SW 1271 (cell line): ENCODE measurements at places on chromosomes 6 and 20.

- no peak for DNase-seq
Observed at GRCh38 chr6:111207141-111207858, 120.0 kb downstream of the SLC16A10 start.

GRCh38 chr6:161137320-161137719, 136.5 kb downstream of the AGPAT4 start:
- DNase-seq: no peak

GRCh38 chr6:5230081-5230480, 30.7 kb downstream of the LYRM4 start:
- DNase-seq: no peak

DNA sequence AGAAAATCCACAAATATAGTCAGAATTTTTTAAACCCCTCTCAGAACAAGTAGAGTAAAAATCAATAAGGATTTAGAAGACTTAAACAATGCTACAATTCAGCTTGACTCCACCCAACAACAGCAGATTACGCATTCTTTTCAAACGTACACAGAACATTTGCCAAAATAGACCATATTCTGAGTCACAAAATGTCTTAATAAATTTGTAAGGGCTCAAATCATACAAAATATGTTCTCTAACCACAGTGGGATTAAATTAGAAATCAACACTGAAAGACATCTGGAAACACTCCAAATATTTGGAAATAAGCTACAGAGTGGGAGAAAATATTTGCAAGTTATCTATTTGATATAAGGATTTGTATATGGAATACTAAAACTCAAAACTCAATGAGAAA, 164.2 kb upstream of the AKAP12 start:
- DNase-seq: no peak

GRCh38 chr6:8627085-8627861, 191.9 kb upstream of the SLC35B3 start:
- peak; percentile 80 for DNase-seq
